T-cell (primary cell): ENCODE measurements at places on chromosomes 3 and 15. TPM values are rescaled to one million over a fixed set of nuclear protein-coding genes. Genes with fewer than 3 reads are reported as not detected.

DNA sequence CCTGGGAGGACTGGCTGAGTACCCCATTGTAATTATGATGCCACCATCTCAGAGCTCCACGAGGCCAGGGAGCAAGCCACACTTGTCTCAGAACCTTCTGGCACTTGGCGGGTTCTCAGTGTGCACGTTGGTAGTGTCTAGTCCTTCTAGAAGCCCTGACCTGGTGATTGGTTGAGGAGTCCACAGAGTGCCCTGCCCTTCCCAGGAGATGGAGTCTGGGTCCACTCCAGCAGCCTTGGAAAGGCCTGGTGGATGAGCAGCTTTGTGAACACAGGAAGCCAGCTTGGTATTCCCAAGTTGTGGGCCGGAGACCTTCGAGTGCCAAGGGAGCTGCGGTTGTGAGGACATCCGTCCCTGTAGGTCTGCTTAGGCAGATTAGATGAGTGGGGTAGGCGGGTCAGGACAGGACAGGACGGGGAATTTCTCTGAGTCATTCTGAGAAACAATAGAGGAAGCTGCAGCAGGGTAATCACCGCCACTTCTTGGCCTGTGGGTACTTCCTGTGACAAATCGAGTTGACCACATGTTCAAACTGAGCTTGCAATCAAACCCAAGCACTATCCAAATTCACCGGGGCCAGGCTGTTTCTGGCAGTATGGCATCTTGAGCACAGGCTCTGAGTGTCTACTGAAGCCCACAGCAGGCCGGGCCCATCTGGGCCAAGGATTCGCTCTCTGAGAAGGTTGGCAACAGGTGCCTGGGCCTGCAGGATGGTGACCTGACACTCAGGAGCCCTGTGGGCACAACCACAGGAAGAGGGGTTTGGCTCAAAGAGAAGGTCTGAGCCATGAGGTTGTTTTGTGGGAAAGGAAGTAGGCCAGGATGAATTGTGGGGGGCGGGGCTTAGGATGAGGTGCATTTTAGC is 71.5 kb upstream of the PLXNA1 start:
- DNase-seq: peak; percentile 56

DNA sequence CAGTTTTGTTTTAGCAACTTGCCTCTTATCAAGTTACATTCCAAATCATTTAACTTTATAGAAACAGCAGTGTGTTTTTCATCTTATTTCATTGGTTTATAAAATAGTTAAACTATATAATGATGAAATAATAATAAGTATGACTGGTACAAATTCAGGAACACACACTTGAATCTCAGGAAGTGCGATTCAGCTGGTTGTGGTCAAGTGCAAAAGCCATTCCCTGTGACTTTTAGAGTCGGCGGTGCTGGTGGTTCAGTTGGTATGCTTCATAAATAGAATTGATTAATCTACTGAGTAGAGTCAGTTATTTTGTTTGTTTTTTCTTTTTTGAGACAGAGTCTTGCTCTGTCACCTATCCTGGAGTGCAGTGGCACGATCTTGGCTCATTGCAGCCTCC is 22.7 kb downstream of the SACM1L start:
- no peak for DNase-seq

DNA sequence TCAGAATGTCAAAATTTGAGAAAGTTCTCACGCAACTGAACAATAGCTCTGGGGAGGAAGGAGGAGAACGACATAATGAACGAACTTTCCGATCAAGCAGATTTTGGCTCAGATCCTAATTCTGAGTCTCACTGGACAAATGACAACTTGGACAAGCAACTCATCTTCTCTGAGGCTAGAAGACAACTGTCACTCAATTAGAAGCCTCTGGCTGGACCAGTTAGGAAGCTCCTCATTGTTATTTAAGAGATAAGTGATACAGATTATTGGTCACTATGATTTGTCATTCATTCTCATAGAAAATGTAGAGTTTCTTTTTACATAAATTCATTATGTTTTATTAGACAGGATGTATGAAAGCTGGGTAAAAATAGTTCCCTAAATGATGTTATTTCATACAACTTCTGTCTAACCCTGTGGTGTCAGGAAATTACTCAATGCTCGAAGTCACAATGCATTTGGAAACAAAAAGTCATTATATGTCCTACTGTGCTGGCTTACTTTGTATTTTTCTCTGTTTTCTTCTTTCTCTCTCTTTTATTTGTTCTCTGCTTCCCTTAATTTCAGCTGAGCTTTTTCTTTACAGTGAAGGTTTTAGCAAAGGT is 11.0 kb upstream of the C3orf49 start:
- no peak for DNase-seq

DNA sequence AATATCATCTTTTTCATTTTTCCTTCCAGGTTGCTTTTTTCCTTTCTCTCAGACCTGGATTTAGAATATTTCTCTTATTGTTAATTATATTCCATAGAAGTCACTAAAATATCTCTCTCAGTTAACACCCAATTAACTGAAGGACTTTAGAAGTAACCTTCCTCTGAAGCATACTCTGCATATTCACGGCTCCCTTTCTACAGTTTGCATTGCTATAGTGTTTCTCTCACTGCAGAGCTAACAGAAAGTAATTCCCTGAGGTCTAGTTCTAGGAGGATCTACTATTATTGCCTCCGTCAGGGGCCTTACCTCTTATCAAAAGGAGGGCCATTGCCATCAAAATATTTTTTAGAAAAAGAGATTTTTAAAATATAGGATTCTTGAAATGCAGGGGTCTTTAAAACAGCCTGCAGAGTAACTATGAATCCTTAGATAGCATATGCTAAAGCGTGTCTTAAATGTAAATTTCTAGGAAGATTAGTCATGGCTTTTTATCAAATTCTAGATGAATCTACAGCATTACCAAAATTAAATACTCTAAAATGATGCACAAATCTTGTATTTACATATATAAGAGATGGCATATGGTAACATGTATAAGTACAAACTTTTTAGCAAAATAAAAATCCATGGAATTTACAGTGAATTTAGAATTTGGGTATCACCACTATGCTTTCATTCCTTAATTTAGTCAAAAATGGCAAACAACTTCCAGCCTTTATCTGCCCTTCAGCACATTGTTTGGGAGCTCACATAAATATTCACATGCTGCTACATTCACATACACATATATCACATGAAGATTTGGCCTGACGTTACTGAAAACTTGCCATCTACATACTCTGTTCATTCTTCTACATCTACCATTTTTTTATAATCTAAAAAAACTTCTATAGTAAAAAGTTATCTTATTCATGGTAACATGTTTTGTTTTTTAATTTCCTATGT is 696.8 kb downstream of the OTOL1 start:
- DNase-seq: no peak

GRCh38 chr3:8501371-8502131 is at the start of gene LMCD1:
LMCD1 (plus strand) TSS chr3:8501823; CDS start chr3:8501939, 116 bp downstream.
- peak; percentile 73 for DNase-seq

DNA sequence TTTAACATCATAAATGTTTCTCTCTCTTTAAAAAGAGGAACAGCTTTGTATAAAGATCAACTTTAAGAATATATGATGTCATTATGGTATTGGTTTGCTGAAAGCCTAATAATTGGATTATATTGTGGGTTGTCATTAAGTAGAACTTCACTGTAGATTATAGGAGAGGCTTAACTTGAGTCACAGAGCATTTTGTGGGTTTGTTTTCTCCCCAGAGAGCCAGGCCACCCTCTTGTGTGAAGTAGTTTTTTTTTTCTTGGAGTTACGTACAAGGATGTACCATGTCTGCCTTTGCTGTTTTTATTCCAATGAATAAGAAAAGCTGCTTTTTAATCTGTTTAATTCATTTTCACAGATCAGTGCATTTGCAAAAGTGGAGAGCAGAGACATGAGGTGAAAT is 354.8 kb upstream of the TBL1XR1 start:
- DNase-seq: no peak

The RASSF1 gene
- total RNA-seq: 73.2 TPM

GRCh38 chr3:28118087-28118486 is 123.3 kb upstream of the CMC1 start:
- DNase-seq: no peak

DNA sequence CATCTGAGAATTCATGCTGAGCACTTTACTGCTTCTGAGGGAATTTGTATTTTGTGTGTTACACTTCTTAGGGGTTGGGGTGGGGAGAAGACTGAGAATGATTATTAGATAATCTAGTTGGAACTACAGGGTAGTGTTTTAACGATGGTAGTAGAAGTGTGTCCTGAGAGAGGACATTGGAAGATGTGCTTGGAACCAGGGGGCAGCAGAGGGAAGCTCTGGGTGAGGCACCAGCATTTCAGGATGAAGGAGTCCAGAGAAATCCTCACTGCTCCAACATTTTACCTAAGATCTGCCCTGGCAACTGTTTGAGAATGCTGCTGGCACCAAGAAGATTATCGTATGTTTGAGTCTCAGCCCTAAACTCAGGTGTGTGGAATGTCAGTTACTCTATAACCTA is 145.5 kb downstream of the SQOR start:
- no peak for DNase-seq

The XCR1 gene
- total RNA-seq: 0.28 TPM
